ENCODE measurements at places on chromosomes 6 and 20.

DNA sequence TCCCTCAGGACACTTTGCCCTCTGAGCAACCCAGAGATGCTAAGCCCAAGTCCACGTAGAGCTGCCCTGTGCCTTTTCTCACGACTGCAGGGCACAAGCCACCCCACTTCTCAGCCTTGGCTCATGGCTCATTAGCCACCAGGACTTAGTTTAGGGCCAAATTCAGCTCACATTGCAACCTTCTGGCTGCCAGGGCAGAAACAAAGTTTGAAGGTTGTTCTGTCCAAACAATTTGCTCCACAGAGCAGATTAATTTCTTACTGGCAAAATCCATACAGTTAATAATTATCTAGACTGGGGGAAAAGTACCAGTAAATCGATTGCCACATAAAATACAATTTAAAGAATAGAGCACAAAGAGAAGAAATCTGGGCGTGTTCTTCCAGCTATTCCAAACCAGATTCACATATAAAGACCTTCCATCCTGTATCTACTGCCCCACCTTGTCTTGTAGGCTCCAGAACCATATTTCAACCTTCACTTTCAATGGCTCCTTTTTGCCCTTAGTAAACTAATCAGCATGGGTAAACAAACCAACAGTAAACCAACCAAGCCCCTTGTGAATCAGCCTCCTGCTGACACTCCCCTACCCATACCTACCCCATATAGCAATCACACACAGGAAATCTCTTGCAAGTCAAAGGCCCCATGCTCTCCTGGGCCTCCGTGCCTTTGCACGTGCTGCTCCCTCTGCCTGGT lies 101.9 kb downstream of the QRSL1 start:
- DNase-seq, result no peak

- peak; percentile 47 for DNase-seq
These were observed 312.5 kb downstream of the EYA4 start for GRCh38 chr6:133553652-133554051.

- DNase-seq, result no peak
These were observed 5.4 kb downstream of the NKX2-2 start for GRCh38 chr20:21508230-21509078.

- DNase-seq, result no peak
These were observed 825 bp upstream of the FAM135A start for GRCh38 chr6:70412252-70413113.

DNA sequence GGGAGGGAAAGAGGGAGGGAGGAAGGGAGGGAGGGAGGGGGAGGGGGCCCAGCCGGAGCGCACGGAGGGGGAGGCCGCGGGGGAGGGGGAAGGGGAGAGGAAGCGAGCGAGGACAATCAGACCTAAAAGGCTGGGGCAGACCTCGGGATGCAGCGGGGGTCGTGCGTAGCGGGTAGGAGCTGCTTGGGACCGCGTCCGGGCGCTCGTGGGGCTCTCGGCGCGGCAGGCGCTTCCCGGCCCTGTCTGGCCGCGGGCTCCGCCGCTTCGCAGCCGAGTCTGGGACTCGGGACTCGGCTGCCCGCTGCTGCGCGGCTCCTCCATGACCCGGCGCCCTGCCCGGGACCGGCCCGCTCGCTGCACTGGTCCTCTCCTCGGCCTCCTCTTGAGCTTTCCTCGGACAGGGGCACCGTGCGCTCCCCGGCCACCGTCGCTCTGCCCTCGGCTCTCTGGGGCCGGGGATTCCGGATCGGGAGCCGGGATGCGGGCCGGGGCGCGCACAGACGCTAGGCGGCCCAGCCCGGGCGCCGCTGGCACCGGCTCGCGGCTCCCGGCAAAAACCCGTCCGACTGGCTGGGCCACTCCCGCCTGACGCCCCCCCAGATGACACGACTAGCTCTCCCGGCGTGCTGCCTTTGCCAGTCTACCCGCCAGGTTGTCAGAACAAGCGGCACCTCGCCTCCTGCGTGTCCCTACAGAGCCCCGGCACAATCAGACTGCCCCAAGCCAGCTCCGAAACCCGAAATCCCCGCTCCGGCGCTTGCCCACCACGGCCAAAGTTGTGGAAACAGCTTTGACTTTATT lies 2.2 kb downstream of the TFAP2A start:
- DNase-seq, result no peak

GRCh38 chr20:59633656-59634251 lies 29.4 kb downstream of the PHACTR3 start:
- DNase-seq, result no peak

GRCh38 chr6:6006428-6007365 lies at the start of gene NRN1:
TSS of gene NRN1 (minus strand) at chr6:6006925. CDS start at chr6:6006749, 176 bp downstream.
- DNase-seq, result no peak

DNA sequence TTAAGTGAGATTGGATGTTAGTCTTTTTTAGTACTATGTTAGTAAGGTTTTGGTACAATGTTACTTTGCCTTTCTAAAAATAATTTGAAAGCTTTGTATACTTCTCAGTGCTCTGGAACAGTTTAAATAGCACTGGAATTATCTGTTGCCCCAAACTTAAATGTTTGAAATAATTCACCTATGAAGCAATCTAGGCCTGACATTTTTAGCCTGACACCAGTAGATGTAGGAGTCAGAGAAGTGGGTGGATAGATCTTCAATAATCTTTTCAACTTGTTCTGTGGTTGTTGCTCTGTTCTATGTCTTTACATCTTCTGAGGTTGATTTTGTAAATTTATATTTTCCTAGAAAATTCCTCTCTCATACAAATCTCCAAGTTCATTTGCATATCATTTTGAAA lies 103.1 kb upstream of the ADGRF1 start:
- no peak for DNase-seq

DNA sequence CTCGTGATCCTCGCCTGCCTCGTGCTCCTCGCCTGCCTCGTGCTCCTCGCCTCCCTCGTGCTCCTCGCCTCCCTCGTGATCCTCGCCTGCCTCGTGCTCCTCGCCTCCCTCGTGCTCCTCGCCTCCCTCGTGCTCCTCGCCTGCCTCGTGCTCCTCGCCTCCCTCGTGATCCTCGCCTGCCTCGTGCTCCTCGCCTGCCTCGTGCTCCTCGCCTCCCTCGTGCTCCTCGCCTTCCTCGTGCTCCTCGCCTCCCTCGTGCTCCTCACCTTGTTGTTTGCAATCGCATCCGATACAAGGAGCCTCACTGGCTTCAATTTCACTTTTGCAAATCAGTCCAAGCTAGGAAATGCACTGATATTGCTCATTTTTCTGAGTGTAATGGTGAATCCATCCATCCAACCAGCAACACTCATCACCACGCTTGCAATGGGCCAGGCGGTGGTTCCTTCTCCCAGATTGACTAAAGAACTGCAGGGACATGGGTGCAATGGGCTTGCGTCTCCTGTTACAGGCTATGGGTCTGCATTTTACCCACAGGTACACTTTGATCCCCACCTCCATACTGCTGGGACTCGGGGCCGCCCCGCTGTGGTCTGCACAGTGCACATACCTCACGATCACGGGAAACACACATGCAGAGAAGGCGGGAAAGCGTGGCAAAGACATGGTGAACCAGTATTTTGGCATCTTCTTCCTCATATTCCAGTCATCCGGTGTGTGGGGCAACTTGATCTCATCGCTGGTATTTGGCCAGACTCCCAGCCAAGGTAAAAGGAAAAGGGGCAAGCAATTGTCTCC lies 4.6 kb downstream of the UNC93A start:
- DNase-seq, result no peak

DNA sequence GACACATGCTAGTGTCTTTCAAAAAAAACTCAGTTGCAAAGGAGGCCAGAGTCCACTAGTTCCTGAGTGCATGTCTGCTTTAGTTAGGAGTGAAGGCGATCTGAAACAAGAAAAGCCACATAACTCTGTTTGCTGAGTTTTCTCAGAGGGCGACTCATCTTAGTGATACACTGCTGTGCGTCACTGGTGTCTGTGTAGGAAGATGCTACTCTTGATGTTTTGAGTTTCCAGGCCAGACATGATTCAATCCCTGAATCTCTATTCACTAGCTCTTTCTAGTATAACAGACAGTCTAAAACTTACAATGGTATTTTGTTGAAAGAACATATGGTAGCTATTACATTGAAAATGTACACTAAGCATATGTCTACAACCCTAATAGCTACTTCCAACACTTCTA lies 60.9 kb downstream of the GFRAL start:
- no peak for DNase-seq

DNA sequence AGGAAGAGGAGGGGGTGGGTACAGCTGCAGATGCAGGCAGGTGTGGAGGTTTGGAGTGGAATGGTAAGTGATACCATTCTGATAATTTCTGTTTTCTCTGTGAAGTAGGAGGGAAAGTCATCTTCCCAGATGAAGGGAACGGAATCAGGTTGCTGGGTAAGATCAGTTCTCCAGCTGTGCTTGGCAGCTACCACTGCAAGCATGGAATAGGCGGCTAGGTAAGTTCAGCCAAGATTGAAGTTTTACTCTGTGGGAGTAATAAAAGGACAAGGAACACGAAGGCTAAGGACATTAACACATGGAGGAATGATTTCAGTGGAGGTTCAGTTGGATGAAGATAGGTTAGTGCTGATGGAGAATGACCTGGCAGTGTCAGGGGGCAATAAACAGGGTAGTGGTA lies 128.3 kb downstream of the CARMIL1 start:
- no peak for DNase-seq

DNA sequence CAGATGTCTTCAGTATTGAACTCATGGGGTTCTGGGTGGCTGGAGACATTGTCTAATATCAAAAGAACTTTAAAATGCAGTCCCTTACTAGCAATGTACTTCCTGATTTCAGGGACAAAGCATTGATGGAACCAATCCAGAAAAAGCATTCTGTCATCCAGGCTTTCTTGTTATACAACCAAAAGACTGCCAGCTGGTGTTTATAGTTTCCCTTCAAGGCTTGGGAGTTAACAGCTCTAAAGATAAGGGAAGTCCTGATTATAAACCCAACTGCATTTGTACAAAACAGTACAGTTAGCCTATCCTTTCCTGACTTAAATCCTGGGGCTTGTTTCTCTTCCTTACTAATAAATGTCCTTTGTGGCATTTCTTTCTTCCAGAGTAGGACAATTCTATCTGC lies 160.0 kb downstream of the COL21A1 start:
- no peak for DNase-seq

DNA sequence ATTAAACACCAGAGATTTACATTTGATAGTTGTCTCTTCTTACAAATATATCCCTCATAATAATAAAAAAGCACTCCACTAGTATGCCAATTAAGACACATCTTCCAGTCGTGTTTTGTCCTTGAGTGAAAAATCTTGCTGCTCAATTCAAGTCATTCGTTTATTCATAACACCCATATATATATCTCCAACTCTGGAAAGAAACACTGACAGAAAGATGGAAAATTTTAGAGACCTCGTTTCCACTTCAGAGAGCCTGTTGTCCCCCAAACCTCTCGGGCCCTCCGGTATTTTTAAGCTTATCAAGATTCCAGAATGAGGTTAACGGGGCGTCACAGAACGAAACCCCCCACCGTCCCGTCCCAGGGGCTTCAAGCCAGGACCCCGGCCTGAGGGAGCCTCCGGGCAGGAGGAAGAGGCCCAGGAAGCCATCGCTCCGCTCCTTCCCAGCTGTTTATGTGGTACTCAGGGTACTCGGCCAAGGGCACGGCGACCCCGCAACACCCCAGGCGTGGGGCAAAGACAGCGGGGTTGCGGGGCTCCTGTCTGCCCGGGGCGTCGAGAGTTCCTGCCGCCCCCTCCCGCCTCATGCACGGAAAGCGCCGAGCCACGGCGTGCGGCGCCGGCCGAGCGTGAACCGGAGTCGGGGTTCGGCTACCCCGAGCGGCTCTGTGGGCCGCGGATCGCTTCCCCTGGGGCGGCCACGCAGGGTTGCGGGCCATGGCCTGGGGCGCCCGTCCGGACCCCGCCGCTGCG lies 623 bp upstream of the SNX9 start:
- DNase-seq, result no peak

- DNase-seq, result no peak
These were observed 14.1 kb upstream of the TCFL5 start for GRCh38 chr20:62875419-62876361.

DNA sequence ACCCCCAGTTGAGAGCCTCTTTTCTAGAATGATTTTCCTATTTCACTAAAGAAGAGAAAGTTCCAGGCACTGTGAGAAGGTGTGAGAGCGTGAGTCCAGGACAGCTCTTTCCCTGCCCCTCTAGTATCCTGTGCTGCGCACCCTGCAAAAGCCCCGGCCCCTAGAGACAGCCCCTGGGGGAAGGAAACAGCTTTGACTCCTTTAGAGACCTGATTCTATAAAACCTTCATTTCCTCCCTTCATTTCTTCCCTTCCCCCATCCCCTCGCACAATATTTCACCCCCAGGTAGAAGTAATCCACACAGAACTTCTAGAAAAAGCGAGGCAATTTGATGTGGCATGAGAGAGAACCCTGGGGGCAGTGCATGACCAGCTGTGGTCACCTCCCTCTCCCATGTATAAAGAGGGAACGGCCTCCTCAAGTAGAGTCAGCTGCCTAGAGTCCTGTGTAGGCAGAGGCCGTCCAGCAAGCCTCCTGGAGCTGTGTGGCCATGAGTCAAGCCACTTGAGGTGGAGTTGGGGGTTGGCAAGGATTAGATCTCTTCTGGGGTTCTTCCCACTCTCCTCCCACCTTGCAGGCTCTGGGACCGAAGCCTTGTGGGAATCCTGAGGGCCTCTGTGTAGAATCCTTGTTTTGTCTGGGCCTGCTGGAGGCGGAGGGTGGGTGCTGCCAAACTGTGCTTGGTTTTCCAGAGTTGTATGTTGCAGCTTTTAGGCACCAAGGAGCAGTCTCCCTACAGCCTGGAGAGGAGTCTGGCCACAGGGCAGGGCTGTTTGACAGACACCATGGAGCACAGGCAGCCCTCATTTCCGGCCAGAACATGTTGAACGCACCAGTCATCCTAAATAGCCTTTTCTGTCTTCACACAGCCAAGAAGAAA lies 41.7 kb downstream of the CHMP4B start:
- no peak for DNase-seq

DNA sequence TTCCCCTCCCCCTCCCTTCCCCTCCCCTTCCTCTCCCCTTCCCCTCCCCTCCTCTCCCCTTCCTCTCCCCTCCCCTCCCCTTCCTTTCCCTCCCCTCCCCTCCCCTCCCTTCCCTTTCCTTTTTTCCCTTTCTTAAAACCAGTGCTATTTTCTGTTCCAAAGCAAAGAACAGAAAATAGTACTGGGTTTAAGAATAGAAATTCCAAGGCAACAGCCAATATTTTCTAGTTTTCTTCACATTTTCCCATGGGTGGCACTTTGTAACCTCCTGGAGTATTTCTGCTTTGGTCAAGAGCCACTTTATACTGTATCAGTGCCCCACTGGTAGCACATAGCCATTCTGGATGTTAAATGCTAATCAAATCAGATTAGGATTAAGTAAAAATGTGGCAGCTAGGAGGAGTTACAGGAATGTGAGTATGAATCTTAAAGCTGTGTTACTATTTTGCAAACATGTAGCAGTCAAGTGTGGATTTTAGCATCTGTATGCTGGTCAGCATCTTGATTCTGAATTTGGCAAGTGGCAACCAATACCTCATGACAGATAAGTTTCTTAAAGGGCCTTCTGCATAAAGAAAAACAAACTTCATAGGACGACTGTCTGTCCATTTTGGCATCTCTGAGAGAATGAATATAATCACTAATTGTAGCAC lies 126.4 kb downstream of the CEP57L1 start:
- DNase-seq, result no peak

DNA sequence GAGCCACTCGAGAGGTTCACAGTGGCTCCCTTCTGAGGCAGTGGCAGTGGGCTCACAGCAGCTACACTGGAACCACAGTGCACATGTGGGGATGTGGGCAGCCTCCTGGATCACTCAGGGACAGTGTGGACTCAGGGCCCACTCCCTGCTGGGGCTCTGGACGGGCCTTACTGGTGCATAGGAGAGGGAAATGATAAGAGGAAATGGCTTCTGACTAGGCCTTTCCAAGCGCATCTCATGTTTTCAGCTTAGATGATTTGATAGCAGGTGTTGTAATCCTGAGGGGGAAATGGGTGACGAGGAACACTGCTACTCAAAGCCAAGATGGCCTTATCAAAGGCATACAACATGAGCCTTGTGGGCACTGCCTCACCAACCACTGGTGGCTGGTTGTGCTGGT lies 44.0 kb downstream of the PANK2 start:
- no peak for DNase-seq
